ENCODE measurements at places on chromosomes 7 and 10.

- no peak for DNase-seq
These were observed 1.9 kb downstream of the TTYH3 start for GRCh38 chr7:2633538-2634266.

DNA sequence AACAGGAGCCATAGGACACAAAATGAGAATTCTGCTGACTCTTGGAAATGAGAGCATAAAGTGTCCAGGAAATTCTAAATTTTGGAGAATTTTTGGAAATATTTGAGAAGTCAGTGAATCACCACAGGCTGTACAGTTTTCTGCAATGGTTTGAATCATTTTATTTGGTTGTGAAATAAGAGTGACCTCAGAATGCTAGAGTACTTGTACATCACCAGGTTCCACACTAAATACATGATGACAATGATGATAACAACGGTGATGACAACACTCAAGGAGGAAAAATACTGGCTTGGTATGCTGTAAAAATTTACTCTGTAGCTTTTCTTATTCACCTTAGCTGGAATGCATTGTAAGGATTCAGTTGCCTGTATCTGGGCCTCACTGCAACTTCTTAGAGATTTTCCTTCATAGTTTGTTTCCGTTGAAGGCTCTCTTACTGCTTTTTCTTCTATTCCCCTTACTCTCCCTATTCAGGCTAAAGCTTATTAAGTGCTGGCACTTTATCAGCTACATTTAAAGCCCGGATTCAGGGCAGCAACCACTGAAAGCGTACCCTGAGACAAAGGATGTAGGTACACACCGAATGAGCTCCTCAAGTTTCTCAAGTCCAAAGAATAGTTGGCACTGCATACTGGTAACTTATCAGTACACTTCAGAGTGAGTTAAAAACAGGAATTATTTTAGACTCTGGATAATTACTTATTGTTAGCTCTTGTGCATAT, 30.2 kb upstream of the NME8 start:
- no peak for DNase-seq

GRCh38 chr10:78648256-78648860, 420.4 kb upstream of the ZMIZ1 start:
- DNase-seq = no peak

GRCh38 chr10:72061491-72061890, 26.9 kb downstream of the SPOCK2 start:
- DNase-seq = no peak

GRCh38 chr10:4067931-4068561, 283.0 kb upstream of the KLF6 start:
- no peak for DNase-seq

GRCh38 chr7:79936281-79936983, 198.2 kb upstream of the GNAI1 start:
- no peak for DNase-seq

GRCh38 chr7:158904599-158904998, 48.2 kb downstream of the DYNC2I1 start:
- DNase-seq = no peak

- DNase-seq = no peak
These were observed 397.8 kb upstream of the NRP1 start for GRCh38 chr10:33732161-33732680.

GRCh38 chr10:111076191-111076681, 593 bp upstream of the ADRA2A start:
- no peak for DNase-seq

GRCh38 chr10:31723106-31723750, 205.4 kb downstream of the ARHGAP12 start:
- DNase-seq = no peak

Measured in stimulated activated CD8-positive, alpha-beta memory T cell treated with anti-CD3 and anti-CD28 coated beads, Interleukin-4, amount 100 ng/mL, for 1 hour (primary cell).